Motor neuron (in vitro differentiated cells): ENCODE measurements at places on chromosomes 5 and 9. TPM values are rescaled to one million over a fixed set of nuclear protein-coding genes. Genes with fewer than 3 reads are reported as not detected.

Gene TEK
- total RNA-seq: 0.10 and 0.30 TPM in 2 replicates

Gene PCDHGB4
- total RNA-seq: 6.6 and 6.9 TPM in 2 replicates

DNA sequence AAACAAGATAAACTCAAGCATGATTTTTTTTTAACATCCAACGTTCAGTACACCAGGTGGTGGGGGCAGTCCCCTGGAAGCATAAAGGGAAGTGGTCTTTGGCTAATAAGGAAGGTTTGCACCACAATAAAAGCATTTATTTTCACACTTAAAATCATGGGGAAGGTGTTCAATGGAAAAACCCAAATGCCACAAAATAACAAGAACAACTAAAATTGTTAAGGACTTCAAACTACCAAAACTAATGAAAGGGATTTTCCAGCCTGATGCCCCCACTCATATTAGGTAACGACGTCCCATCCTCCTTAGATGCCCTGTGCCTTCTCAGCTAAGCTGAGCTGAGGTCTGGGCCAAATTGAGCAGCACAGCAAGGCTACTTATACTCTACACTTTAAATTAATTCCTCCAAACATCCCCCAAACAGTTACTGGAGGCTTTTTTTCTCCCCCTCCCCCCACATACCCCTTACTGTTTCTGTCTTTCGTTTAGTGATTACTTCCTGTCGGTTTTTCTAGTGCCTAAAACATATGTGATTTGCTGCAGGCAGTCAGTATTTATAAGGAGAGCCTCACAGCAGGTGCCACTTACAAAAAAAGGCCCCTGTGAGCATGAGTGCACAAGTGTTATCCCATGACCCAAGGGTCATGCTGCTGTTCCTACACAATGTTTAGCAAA is 259.7 kb upstream of the ZNF608 start:
- peak; percentile 35 for ATAC-seq

DNA sequence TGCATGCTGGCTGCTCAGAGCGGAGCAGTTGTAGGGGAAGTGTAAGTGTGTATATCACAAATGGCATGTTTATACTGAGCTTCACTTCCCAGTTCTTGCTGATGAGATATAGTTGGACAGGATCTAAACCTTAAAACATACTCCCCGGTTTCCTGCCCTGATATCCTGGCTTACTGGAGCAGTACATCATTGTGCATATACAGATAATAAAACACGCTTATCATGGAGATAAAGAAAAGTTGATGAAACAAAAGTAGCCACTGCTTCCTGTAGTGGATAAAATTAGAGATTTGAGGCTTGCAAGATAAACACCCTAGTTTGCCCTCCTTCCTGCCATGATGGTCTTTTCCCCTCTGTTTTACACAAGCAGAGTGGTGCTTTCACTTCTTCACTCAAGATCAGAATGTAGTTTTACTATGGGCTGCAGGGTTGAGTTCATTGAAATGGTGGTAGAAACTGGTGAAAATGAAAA is 15.0 kb downstream of the NPR3 start:
- no peak for ATAC-seq

GRCh38 chr5:143914756-143915155 is 102.8 kb downstream of the HMHB1 start:
- ATAC-seq: no peak

GRCh38 chr5:135051399-135051798 is 17.4 kb upstream of the PITX1 start:
- ATAC-seq: no peak

GRCh38 chr9:16825331-16825725 is 45.1 kb downstream of the BNC2 start:
- ATAC-seq: no peak

GRCh38 chr5:62460578-62460983 is 48.0 kb downstream of the IPO11 start:
- no peak for ATAC-seq
